Lower leg skin (tissue), 4 donors: ENCODE measurements at places on chromosomes 6 and 20. TPM values are rescaled to one million over a fixed set of nuclear protein-coding genes. Genes with fewer than 3 reads are reported as not detected.
A peak's percentile ranks its signal among the peaks of the same experiment; 100 is the strongest.

- DNase-seq, result no peak
Measured at GRCh38 chr20:474581-474980, 12.2 kb upstream of the TBC1D20 start.

FAXC gene
- 0.04 TPM for total RNA-seq

- peak; percentile 91 for DNase-seq
Measured at GRCh38 chr6:3750317-3751076, 1.0 kb downstream of the PXDC1 start.

- DNase-seq, result no peak
Measured at GRCh38 chr20:39862470-39862891, 826.6 kb downstream of the MAFB start.

- no peak for DNase-seq
Measured at GRCh38 chr6:25769983-25770382, 15.4 kb downstream of the SLC17A4 start.

SPATS1 gene
- not detected for total RNA-seq

FGD2 gene
- 6.2 TPM for total RNA-seq

PROKR2 gene
- not detected for total RNA-seq

DNA sequence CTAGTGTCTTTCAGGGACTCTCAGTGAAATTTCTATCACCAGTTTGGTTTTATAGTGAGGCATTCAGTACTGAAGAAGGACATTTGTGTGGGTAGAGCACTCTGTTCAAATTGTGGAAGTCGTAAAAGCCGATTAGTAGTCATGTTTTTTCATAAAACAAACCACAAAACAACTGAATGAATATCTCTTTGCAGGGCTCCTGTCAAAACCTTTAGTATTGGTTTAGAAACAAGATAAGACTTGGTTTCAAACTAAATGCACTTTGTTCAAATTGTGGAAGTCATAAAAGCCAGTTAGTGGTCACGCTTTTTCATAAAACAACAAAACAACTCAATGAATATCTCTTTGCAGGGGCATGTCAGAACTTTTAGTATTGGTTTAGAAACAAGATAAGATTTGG is 23.8 kb downstream of the ADGRF4 start:
- DNase-seq, result no peak

ADGRF4 gene
- total RNA-seq, result 60.1 TPM

- DNase-seq, result no peak
Measured at GRCh38 chr6:43176423-43176786, 5.3 kb downstream of the SRF start.

CRISP2 gene
- total RNA-seq, result not detected

GNMT gene
- 0.32 TPM for total RNA-seq

DNA sequence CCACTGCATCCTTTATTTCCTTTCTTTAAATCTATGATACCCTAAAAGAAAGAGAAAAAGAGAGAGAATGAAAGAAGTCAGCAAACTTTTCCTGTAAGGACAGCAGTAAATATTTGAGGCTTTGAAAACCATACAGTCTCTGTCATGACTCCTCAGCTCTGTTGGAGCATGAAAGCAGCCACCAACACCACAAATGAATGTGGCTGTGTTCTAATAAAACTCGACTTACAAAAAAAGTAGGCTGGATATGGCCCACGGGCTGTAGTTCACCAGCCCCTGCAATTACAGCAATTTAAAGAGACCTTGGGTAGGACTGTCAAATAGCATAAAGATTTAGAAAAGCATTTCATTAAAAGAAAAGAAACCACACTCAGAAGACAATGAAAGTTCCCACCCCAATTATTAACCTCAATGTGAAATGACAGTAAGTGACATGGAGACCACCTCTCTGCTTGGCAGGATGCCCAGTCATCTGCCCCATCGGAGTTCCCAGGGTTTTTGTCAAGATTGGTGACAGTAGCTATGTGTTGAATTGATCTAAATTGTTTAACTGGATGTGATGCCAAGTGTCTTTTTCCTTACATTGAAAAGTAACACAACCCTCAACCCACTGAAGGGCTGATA is 50.9 kb downstream of the TNFRSF21 start:
- no peak for DNase-seq

PRR18 gene
- not detected for total RNA-seq

GRCh38 chr20:36805396-36805795 is 31.8 kb upstream of the DSN1 start:
- DNase-seq, result no peak

GRCh38 chr6:7325750-7326149 is 12.8 kb upstream of the SSR1 start:
- DNase-seq, result no peak

- no peak for DNase-seq
Measured at GRCh38 chr6:79863566-79863965, 83.8 kb downstream of the ELOVL4 start.

OR12D3 gene
- total RNA-seq, result not detected

DNA sequence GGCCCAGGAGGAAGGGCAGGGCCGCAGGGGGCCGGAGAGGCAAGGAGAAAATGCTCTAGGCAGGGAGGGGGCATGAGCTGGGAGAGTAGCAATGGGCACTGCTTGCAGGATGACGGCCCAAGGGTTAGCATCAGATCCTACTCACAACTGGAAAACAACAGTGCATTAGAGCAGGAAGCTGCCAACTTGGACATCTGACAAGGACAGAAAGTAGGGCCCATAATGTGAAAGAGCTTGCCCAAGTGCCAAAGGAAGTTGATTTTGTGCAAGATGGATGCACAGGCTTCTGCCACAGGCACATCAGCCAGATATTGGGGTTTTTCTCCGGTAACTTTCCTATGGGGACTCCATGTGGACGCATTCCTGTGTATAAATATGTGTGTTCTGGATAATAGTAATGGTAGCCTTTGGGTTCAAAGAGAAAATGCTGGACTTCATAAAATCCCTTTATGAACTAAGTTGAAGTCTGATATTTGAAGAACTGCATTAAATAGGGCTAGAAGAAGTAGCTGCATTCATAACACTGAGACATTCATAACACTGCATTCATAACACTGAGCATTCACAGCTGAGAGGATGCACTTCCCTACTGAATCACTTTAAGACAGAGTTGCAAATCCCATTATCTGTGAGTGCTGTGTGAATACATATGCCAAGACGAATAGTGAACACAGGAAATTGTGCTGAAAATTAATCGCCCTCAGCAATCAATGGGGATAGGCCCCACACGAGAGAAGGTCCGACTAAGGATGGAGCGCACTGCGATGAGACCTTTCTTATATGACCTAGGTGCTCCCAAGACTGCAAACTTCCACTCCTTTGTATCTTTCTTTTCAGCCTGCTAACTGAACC is 235.6 kb upstream of the PRDM1 start:
- DNase-seq, result no peak

CABLES2 gene
- total RNA-seq, result 3.9 TPM

DNA sequence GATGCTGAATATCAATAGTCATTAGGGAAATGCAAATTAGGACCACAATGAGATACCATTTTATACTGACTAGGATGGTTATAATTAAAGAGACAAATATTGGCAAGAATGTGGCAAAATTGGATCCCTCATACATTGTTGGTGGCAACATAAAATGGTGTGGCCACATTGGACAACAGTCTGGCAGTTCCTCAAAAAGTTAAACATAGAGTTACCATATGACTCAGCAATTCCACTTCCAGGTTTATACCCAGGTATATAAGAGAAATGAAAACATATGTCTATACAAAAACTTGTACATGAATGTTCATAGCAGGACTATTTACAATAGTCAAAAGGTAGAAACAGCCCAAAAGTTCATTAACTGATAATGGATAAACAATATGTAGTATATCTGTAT is 2.0 kb upstream of the CRIP3 start:
- no peak for DNase-seq

- no peak for DNase-seq
Measured at GRCh38 chr6:44614396-44614795, 226.9 kb downstream of the CDC5L start.

RAET1G gene
- total RNA-seq, result 5.5 TPM
